ENCODE measurements at places on chromosomes 1 and 21. TPM values are rescaled to one million over a fixed set of nuclear protein-coding genes. Genes with fewer than 3 reads are reported as not detected.

GRCh38 chr1:229238674-229239415, 32.1 kb upstream of the RAB4A start:
- DNase-seq: no peak

GRCh38 chr1:243256590-243256989, 749 bp downstream of the SDCCAG8 start:
- no peak for DNase-seq

- no peak for DNase-seq
Observed at GRCh38 chr1:147292012-147292411, 49.5 kb downstream of the CHD1L start.

GRCh38 chr1:112524251-112524650, 15.5 kb downstream of the WNT2B start:
- DNase-seq: no peak

GRCh38 chr1:114331936-114332335, 178.3 kb upstream of the SYT6 start:
- no peak for DNase-seq

DNA sequence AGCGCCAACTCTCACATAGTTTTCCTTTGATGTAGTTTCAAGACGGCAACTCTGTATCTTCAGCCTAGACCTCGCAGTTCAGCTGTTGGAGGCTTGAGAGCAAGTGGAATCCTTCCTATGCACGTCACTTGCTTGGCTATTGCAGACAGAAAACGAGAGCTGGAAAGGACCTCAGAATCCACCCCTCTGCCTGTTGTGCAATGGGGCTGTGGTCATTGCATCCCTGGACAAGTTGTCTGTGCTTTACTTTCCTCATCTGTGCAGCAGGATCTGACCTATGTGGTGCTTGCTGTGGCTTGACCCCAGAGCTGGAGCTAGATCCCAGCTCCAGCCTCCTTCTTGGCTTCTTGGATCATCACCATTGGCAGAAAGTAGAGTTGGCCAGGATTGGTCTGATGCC, 50.0 kb upstream of the IGSF21 start:
- no peak for DNase-seq

DNA sequence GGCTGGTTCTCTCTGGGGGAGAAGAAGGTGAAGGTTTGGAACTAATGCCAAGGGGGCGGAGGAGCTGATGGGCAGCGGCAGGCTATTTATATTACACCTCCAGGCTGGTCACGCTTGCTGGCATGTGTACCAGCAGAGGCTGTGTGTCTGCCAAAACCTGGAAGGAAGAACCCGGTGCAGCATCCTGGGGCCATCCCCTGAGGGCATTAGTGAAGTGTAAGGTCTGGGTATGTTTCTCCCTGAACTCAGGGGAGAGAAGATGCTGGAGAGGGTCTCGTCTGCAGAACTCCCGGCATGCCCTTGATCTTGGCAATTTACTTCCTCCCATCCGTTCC, 5.3 kb downstream of the DISP3 start:
- DNase-seq: no peak

- DNase-seq: no peak
Observed at GRCh38 chr1:191305370-191305769, 827.7 kb upstream of the BRINP3 start.

DNA sequence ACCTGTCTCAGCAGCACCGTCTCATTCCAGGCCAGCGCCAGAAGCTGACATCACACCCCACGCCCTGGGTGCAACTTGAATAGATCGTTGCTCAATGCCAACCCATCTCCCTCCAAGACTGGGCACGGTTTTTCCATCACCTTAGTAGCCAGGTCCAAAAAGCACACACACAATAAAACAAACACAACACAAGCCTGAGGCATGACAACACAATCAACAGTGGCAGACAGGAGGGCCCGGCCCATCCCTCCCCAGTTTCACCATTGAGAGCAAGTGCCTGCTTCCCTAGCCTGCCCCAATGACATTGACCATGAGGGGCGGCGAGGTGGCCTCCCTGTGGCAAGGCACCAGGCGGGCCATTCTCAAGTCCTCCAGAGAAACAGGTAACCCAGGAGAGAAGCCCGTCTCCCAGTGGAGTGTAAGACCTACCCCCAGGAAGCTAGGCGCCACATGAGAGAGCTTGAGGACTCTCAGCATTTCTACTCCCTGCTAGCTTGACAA, 2.7 kb downstream of the IFFO2 start:
- DNase-seq: no peak

DNA sequence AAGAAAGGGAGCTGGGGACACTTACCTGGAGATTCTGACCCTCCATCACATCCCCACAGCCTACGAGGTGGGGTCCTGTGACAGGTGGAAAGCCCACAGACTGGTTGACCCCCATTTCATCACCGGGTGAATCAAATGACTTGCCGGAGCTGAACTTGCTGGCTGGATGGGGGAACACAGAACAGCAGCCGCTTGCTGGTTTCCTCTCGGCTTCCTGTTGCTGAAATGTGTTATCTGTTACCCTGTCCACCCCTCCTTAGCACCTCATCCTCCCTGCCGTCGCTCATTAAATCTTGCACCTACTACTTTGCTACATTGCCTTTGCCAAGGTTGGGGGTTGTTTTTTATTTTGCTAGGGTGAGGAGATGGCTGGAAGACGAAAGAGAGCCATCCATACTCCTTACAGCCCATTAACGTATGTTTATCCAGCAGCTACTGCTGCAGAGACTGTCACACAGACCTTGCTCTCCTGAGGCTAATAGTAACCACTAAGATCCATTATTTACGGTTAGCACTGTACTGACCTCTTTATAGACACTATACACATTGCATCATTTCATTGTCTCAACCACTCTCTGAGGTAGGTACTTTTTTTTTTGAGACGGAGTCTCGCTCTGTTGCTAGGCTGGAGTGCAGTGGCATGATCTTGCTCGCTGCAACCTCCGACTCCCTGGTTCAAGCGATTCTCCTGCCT, 7.0 kb downstream of the PAFAH2 start:
- DNase-seq: peak; percentile 29

GRCh38 chr1:35887508-35887907, 4.5 kb downstream of the AGO1 start:
- no peak for DNase-seq

- peak; percentile 76 for DNase-seq
Observed at GRCh38 chr1:161766102-161766981, at the start of gene ATF6. TSS of gene ATF6 (plus strand) at chr1:161766320. CDS start at chr1:161766361, 41 bp downstream.

GRCh38 chr1:67792103-67792502, 41.2 kb downstream of the GNG12 start:
- DNase-seq: no peak

GRCh38 chr1:207659545-207660153, 14.7 kb downstream of the CR1L start:
- no peak for DNase-seq

DNA sequence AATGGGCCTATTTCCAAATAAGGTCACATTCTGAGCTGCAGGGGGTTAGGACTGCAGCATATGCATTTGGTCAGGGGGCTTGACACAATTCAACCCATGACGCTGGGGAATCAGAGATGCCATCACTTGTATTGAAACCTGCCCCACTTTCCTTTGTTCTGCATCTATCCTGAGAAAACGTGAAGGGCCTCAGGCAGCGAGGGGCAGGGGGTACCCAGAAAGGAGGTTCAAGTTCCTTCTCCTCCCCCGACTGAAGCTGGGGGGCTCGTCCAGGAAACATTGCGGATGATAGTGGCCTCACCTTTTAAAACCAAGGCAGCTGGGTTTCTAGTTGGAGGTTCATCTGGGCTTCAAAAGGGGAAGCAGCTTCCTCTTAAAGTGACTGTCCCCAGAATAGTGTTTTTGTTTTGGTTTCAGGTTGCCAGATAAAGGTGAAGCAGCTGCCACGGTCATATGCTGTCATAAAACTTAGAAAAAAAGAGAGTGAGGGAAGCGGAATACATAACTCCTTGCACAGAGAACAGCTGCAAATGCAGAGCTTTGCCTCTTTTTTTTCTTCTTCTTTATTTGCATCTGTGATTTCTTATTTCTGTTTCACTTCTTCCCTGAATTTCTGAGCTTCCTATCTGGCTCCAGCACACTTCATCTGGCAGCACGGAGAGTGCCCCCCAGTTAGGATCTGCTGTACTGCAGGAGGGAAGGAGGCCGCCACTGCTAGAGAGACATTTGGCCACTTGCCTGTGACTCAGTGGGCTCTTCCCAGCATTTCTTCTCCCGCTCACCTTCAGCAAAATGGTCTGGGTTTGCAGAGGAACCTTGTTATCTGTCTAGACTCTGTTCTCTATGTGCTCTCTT, 142.0 kb downstream of the AJAP1 start:
- DNase-seq: no peak

The TNFAIP8L2 gene
- total RNA-seq: 18.3 TPM

The NOTCH2NLA gene
- total RNA-seq: 14.3 TPM

All from activated T-cell treated with anti-CD3 and anti-CD28 coated beads, Interleukin-2, amount 50 U/mL, for 4 hours (primary cell).